SK-N-SH (cell line): ENCODE measurements at places on chromosomes 13 and 19.
A peak's percentile ranks its signal among the peaks of the same experiment; 100 is the strongest.

DNA sequence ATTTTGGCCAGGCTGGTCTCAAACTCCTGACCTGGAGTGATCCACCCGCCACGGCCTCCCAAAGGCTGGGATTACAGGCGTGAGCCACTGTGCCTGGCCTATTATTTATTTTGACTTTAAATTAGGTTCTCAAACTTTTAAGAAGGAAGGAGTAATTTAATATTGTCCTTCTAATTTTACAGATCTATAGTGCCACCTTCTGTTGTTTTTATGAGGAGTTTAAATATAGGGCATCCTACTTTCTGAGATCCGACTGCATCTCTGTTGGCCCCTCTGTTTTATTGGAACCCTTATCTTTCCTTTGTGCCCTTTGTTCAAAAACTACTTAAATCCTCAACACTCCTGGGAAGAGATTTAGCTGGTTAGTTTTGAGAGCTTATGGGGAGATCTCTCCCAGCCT lies 25.4 kb upstream of the ZMYM5 start:
- DNase-seq: peak; percentile 11

DNA sequence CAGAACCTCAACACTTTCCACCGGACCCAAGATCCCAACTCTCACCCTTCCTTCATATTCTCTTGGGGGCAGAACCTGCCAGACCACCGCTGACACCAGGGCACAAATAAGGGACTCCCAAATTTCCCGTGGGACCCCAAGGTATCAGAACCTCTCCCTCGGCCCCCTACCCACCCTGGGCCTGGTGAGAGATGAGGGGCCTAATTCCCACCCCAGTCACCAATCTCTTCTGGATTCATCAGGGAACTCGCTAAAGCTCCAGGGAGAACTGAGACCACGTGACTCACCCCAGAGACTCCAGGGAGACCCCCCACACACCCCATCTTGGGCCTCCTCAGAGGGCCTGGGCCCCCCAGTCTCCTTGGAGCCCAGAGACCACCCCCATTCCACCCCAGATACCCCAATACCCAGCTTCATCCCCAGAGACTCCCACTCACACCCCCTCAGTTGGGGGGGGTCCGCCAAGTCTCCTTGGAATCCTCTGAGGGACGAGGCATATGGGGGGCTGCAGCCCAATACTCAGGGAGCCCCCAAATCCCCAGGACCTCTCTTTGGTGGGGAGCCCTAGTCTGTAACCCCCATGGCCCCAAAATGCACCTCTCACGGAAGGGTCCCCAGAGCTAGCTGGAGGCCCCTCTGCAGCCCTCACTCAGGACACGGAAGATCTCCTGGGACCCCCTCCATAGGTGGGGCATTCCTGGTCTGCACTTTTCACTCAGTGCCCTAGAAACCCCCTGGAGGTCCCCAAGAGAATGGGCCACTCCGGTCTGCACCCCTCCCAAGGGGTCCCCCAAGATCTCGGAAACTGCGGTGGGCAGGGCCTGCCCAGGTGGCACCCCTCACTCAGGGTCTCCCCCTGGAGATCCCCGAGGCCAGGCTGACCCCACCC lies 1.6 kb downstream of the LMNB2 start:
- DNase-seq: peak; percentile 42

- DNase-seq: no peak
Measured at GRCh38 chr13:113446488-113446854, 6.8 kb downstream of the ADPRHL1 start.

- DNase-seq: no peak
Measured at GRCh38 chr13:44825953-44826352, 163.3 kb downstream of the NUFIP1 start.

DNA sequence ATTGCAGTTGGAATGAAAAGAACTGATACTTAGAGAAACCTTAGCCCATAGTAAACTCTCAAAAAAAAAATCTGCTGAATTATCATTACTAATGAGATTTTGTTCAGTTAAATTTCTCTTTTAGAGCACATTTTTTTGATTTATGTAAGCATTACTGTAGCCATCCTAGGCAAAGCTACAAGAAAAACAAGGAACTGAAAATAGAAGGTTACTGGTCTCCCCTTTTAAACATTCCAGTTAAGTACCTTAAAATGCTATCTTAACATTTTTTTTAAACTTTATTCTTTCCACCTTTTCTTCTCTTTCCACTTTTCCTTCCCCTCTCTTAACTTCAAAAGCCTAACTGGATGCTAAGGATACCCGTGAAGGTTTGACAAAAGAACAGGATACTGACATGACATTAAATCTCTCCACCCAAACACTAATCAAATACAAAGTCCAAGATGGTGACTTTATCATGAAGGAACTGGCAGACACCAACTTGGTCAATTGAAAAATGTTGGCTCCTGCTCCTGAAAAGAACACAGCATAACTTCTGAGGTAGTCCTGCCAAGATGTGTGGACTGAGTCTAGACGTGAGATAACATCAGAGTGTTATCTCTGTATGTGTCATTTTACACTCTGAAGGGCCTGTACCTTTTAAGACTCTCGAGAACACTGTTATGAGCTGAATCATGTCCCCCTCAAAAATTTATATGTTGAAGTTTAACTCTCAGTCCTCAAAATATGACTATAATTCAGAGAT lies 29.5 kb upstream of the SACS start:
- DNase-seq: no peak

DNA sequence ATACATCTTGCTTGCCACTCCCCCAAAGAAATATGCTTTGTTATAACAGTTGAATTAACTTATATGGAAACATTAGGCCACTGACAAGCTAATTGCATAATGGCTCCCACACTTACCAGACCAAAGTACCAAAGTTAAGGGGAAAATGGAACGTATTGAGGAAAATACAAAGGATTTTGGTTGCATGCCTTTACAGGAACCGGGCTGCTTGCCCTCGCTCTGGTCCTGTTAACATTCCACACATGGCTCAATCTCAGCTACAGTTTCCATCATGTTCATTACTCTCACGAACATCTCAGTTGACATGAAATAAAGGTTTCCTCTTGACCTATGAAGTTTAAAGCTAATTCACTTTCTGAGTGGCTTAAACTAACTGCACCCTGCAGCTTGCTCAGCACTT lies 220.7 kb upstream of the RXFP2 start:
- no peak for DNase-seq

- DNase-seq: no peak
Measured at GRCh38 chr13:88544836-88545235, 873.7 kb downstream of the SLITRK5 start.

DNA sequence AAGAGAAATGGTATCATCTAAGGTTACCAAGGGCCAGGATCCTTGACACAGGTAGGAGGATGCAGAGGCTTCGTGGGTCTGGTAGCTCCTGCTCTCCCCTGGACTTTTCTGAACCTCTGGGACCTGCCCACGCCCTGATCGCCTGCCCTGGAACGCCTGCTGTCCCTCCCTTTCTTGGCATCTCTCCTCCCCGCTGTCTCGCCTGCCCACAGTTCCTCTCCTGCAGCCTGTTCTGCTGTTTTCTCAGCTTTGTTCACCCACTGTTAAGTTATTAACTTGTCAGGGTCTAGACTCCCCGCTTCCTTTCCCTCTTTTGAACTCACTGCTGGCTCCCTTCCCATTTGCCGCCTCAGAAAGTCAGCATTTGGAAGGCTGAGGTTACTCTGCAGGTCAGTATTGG lies 19.8 kb downstream of the SERP2 start:
- no peak for DNase-seq

DNA sequence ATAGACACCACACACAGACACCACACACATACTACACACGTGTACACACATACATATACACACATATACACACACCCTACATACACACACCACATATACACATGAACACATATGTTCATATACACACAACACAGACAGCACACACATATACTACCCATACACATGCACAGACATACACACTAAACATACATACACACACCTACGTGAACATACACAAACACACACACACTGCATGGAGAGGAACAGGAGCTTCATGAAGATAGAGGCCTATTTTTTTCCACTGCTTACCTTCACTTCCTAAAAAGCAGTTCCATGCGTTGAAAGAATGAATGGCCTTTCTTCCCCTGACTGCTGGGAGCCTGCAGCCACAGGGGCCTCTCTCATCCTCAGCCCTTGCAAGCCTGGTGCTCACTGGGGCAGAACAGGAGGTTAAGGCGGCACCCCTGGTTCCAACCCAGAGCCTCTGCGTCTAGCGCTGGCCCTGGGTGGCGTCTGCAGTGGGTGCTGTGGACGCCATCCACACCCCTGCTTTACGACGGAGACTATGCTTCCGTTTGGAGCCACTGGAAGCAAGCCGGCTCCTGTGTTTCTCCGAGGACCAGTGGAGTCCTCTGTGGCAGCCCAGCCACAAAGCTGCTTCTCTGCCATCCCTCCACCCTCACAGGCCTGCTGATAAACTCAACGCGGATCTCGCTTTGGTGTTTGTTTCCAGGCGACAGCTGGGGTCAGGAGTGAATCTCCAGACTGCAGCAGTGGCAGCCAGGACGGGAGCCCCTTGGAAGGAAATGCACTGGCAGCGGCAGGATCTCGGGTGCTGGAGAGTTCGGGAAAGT lies 1.9 kb upstream of the RASA3 start:
- DNase-seq: no peak

DNA sequence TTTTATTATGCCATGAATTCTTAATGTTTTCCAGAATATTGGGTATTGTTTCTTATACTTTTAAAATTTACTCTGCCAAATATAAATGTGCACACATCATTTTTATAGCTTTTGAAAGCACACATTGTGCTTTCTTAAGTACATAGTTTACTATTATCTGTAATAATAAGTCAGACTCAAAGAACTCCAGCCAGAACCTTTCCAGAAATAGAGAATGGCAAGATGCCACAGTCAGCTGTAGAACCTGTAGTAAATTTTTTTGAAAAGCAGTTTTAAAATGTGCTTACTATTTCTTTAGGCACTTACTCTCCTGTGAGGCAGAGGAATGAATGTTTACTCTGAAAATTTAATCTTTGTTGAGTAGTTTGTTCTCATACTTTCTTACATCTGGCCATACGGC lies 1287.1 kb downstream of the PCDH9 start:
- no peak for DNase-seq

GRCh38 chr19:1015061-1015781 lies 5.7 kb downstream of the TMEM259 start:
- DNase-seq: no peak

- no peak for DNase-seq
Measured at GRCh38 chr19:33260628-33261418, 35.2 kb upstream of the SLC7A10 start.

DNA sequence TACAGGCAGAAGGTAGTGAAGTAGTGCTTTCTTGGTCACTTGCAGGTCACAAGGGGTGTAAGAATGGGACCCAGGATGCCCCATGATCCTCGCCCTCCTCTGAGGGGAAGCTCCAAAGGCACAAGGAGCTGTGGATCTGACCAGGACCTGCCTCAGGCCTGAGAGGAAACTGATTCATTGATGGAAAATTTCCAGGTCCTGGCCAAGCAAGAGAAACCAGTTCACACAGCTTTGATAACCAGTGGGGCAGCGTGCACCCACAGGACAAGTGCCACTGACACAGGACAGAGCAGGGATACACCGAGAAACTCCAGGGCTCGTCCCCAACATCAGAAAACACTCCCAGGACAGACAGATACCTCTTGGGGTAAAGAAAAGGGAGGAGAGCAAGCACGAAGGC lies 177.1 kb downstream of the RBM26 start:
- no peak for DNase-seq

DNA sequence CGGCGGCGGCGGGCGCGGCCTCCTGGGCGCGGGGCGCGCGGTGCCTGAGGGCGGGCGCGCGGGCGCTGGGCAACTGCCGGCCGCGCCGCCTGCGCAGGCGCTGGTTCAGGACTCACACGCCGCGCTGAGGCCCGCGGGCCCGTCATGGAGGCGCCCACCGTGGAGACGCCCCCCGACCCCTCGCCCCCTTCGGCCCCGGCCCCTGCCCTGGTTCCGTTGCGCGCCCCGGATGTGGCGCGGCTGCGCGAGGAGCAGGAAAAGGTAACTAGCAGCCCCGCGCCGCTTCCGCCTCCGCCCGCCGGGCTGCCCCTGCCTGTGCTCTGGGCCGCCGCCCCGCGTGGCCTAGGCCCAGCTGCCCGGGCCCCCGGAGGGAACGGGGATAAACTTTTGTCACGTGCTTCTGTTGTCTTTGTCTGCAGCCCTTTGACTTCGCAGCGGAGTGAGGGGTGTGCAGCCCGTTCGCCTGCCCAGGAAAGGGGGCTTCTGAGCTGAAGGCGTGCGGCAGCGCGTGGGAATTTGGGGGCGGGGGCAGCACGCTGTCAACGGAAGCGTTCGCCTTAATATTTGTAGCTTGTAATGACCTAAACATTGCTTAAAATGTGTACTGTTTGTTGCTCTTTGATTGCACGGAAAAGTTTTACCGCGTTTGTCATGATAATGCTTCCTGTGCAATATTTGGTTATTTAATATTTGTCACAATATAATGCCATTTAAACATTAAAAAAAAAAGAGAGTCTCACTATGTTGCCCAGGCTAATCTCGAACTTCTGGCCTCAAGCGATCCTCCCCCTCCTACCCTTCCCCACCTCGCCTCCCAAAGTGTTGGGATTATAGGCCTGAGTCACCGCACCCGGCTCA lies 594 bp downstream of the URI1 start:
- DNase-seq: peak; percentile 89

DNA sequence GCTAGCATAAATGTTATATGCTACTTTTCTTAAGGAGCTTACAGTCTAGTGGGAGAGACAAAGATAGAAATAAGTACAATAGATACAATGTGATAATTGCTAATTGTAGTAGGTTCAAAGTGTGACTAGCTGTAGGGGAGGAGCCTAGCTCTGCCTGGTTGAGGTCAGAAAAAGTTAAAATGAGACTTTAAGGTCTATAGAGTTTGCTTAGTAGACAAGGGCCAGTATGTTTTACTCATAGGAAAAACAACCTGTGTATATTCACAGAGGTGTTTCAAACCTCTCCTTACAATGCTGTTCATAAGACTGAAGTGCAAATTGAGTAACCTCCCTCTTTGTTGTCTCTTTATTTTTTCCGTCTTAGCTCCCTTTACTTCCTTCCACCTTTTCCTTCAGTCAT lies 56.1 kb downstream of the PDS5B start:
- DNase-seq: no peak

- DNase-seq: peak; percentile 58
Measured at GRCh38 chr19:37654629-37655300, 500 bp downstream of the ZFP30 start.

DNA sequence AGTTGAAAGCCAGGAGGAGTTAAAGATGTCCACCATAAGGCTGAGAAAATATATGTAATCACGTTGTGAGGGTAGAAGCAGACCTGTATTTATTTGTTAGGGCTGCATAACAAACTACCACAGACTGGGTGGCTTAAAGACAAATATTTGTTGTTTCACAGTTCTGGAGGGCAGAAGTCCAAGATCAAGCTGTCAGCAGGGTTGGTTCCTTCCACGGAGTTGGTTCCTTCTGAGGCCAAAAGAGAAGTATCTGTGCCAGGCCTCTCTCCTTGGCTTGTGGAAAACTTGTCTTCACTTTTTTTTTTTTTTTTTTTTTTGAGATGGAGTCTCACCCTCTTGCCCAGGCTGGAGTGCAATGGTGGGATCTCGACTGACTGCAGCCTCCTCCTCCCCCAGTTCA lies 73.7 kb upstream of the SLAIN1 start:
- no peak for DNase-seq

- no peak for DNase-seq
Measured at GRCh38 chr19:35793381-35794165, 18.2 kb downstream of the ARHGAP33 start.

- no peak for DNase-seq
Measured at GRCh38 chr13:27824121-27824520, 31.8 kb downstream of the GSX1 start.
